Activated CD4-positive, alpha-beta T cell treated with anti-CD3 and anti-CD28 coated beads, Interleukin-2, amount 50 U/mL, for 16 hours (primary cell): ENCODE measurements at places on chromosomes 11 and 22.

GRCh38 chr11:2378527-2379210, 1.6 kb downstream of the CD81 start:
- DNase-seq: no peak

DNA sequence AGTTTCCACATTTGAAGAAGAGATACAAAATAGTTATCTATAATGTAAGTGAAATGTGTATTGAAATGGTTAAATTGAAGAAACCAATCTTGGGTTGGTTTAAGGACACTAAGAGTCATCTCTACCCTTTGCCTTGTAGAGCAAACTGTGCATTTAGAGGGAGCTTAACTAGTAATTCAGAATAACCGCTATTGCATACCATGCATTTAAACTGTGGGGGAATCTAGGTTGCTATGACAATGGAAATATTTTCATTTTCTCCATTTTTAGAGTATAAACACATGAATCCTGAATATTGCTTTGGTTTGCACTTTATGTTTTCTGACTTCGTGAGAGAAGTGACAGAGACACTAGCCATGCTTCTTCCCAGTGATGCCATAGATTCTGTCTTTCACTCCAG, 39.7 kb downstream of the FAT3 start:
- DNase-seq: no peak

- peak; percentile 54 for DNase-seq
Observed at GRCh38 chr11:95711945-95712221, 77.7 kb downstream of the FAM76B start.

DNA sequence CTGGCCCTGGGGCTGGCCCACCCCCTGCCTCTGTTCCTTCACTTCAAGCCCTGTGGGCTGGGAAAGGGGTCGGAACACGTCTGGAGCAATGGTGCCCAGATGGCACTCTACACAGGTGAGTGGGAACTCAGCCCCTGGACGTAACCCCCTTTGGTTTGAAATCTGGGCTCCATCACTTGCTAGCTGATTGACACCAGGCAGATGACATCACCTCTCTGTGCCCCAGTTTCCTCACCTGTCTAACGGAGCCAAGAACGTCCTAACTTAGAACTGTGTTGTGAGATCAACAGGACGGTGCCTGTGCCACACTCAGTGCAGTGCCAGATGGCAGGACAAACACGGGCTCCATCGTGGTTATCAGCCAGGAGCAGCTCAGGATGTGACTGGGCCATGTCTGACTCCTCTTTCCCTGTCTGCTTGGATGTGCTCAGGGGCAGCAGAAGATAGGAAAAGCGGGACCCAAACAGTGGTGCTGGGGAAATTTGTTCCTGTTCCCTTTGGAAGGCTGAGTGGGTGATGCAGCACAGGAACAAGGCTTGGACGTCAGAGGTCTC, 24.4 kb downstream of the NPTXR start:
- DNase-seq: no peak

- DNase-seq: no peak
Observed at GRCh38 chr22:36899498-36899897, 13.9 kb upstream of the CSF2RB start.

DNA sequence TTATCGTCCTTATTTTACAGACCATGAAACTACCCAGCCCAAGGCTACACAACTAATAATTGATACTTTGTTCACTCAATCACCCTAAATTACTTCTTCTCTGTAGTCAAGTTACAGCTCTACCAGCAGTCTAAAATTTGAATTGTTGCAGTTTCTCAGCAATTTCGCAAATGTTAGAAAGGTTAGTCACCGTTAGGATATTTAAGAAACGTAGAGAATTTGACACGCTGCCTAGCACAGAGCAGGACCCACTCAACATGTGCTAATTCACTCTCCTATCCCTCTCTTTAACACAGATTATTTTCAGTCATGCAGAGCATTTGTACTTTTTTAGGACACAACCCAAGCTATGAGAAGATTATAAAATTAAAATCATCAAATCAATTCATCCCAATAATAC, 771.1 kb upstream of the LUZP2 start:
- no peak for DNase-seq
